ENCODE measurements at places on chromosomes 12 and 14.

DNA sequence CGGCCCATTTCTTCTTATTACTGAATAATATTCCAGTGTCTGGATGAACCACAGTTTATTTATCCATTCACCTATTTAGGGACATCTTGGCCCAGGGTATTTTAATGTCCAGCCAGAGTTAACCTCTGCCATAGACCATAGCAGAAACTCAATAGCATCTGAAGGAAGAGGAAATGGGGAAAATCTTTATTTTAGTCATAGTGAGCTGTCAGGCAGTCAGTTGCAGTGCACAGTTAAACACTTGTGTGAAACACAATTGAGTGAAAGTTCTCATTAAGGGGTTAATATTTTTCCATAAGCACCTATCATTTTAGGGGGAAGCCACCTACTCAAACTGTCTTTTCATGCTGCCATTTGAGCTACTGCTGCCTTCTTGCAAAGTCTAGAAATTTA lies 197.3 kb upstream of the PPFIA2 start:
- no peak for DNase-seq

DNA sequence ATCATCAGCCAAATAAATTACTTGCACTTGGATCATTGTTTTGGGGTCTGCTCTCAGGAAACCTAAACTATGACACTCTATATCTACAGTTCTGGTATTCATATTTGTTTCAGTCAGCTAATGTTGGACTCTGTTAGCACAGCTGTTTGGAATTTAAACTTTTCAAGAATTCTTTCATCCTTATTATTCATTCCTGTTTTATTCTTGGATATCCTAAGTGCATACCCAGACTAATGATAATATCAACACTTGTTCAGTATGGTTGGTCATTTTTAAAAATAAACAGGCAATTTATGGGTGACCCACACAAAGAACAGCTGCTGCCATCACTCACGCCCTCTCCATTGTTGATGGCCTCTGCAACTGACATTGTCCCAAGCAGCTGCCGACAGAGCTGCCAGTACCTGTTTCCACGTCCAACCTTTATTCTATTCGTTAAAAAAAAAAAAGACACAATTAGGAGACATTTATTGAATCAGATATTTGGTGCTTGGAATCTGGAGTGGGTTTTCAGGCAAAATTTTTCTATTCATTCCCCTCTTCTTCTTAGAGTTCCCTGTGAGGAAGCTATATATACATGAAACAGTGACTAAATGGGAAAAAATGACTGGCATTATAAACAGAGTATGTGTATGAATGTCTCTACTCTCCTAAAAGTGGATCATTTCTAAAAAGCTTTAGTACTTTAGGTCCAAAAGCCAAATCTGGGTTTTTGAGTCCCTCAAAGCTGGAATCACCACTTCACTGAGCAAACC lies 252.1 kb upstream of the NAV3 start:
- DNase-seq: no peak

DNA sequence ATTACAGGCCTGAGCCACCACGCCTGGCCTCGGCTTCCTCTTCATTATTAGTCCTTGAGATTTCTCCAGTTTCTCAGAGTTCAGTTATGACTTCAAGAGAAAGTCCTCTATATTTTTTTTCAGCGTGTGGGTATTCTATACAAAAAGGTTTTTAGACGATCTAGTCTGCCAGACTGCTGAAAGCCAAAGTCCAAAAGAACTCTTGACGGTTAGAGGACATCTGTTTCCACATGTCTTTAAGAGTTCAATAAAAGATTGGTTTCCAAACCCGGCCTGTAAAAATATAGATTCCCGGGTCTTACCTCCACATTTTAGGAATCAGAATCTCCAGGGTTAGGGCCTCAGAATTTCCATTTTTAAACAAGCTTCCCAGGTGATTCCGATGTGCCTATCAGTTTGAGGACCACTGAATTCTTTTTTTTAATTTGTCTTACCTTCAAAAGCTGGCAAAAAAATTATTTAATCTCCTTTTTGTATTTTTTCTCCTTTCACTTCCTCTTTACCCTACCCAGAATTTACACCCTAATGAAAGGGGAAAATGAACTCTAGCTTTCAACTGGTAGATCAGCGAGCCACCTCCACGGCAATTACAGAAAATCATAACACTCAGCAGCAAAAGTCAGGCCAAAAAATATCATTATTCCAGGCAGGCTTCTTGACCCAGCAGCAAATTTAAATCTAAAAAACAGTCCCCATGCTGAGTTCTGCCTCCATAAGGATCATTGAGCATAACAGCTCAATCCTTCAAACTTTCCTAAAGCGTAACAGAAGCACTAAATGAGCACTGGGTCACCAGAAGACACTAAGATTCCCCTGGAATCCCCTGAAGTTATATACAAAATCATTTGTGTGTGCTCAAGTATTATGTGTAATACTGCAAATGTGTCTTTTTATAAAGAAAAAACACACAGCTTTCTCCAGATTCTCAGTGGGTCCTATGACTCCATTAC lies 8.7 kb downstream of the NT5DC3 start:
- DNase-seq: no peak

DNA sequence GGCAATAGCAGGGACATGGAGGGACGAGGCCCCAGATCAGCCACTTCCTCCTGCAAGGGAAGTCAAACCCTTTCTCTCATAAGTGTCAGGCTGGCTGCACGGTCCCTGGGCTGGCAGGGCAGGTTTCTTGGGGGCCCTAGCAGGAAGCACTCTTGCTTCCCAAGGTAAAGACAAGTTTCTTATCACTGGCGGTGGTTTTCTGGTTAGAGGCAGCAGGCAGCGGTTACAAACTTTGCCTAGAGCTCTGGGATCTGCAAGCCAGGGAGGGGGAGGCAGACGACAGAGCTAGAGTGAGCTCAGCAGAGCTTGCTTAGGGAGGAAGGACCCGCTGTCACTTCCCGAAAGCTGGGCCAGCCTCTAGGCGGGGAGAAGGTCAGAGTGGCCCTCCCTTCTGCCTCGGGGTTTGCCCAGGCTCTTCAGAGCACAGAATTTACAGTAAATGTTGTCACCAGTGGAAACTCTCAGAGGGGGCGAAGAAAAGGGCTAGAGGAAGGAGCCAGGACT lies 20.4 kb downstream of the BATF start:
- peak; percentile 81 for DNase-seq

DNA sequence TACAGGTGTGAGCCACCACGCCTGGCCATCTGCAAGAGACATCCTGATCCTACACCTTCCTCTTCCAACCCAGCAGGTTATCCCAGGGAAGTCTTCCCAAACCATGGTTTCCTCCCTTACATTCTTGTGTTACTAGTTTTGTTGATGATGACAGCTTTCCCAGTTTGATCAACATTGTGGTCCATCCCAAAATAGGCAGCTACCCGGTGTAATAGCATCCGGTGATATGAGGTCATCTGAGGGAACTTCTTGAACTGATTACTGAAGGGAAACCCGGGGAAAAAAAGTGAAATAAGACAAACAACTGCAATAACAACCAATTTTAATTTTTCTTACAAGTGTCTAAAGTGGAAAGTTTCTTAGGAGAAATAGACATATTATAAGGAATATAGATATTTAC lies 45.3 kb upstream of the STAC3 start:
- no peak for DNase-seq

GRCh38 chr12:28313631-28314030 lies 123.4 kb downstream of the CCDC91 start:
- no peak for DNase-seq

DNA sequence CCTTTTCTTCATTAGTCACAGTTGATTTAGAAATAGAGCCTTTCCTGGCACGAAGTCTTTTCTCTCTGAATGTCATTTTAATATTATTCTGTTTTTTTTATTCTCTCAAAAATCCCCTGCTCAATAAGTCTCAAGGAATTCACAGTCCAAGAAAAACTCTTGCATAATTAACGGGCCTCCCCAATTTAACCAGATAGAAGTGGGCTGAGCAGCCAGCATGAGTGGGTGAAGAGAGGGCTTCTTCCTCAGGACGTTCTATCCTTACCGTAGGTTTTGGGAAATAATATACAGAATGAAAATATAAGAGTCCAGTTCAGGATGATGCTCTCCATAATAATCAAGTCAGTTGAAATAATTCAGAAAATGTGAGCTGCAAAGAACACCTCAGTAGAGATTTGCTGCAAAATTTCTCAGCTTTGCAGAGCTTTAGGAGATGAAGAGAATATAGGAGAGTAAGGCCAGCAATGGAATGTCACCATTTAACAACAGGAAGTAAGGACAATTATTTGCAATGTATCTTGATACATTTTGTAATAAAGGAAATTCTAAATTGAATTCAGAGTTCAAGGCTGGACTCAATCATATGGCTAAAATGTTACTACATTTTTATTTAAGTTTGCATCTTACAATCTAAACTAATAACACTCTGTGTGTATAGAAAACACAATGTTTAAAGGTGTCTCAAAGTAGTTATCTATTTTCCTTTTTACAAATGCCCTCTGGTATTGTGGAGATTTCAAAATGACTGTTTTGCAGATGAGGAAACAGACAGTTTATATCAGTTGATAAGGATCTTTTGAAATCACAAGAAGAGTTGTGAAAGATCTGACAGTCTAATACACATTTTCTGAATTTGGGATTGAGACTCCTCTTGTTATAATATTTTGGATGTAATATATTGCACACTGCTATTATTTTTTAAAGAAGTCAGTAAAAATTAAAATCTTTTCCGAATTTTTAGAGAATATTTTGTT lies 1724.1 kb upstream of the SEL1L start:
- DNase-seq: no peak

DNA sequence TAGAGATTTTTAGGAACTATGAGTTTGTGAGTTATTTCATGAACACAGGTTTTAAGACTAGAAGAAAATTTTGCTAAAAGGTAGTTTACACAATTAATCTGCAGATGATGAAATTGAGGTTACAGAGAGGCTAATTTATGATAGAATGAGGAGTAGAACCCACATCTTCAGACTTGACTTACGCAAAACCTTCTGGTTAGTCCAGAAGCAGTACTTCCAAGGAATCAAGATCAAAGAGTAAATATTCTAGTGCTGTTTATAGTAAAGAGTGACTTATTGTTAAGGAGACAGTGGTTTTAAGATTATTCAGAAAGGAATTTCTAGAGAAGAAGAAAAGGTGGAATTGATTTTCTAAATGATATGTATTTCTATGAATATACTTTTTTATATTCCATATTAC lies 10.6 kb upstream of the KITLG start:
- no peak for DNase-seq

All from right atrium auricular region (tissue), 2 donors.